ENCODE measurements at places on chromosomes 13 and 19.

DNA sequence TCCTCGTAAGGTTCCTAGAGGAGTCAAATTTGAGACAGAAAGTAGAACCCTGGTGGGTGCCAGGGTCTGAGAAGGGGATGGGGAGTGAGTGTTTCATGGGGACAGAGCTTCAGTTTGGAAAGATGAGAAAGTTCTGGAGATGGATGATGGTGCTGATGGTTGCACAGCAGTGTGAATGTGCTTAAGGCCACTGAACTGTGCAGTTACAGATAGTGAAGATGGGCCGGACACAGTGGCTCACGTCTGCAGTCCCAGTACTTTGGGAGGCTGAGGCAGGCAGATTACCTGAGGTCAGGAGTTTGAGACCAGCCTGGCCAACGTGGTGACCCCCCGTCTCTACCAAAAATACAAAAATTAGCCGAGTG lies 917 bp downstream of the SPC24 start:
- DNase-seq, result no peak

GRCh38 chr19:383040-383439 lies 25.9 kb downstream of the C2CD4C start:
- DNase-seq, result no peak

GRCh38 chr13:64529874-64530485 lies 2700.2 kb downstream of the PCDH9 start:
- no peak for DNase-seq

GRCh38 chr19:2582984-2583956 lies 107.3 kb downstream of the GADD45B start:
- no peak for DNase-seq

GRCh38 chr13:44271915-44272341 lies 101.7 kb upstream of the SERP2 start:
- DNase-seq, result no peak
